ENCODE measurements at places on chromosomes 6 and 20.
A peak's percentile ranks its signal among the peaks of the same experiment; 100 is the strongest.

GRCh38 chr20:15162079-15162647 lies 824.8 kb upstream of the FLRT3 start:
- DNase-seq, result no peak

- peak; percentile 81 for DNase-seq
Observed at GRCh38 chr20:47576516-47577033, 74.9 kb downstream of the NCOA3 start.

- no peak for DNase-seq
Observed at GRCh38 chr6:133227344-133227743, 13.8 kb upstream of the EYA4 start.

- DNase-seq, result no peak
Observed at GRCh38 chr6:52297433-52297832, 12.9 kb upstream of the MCM3 start.

- DNase-seq, result no peak
Observed at GRCh38 chr20:11966186-11966585, 48.5 kb downstream of the BTBD3 start.

DNA sequence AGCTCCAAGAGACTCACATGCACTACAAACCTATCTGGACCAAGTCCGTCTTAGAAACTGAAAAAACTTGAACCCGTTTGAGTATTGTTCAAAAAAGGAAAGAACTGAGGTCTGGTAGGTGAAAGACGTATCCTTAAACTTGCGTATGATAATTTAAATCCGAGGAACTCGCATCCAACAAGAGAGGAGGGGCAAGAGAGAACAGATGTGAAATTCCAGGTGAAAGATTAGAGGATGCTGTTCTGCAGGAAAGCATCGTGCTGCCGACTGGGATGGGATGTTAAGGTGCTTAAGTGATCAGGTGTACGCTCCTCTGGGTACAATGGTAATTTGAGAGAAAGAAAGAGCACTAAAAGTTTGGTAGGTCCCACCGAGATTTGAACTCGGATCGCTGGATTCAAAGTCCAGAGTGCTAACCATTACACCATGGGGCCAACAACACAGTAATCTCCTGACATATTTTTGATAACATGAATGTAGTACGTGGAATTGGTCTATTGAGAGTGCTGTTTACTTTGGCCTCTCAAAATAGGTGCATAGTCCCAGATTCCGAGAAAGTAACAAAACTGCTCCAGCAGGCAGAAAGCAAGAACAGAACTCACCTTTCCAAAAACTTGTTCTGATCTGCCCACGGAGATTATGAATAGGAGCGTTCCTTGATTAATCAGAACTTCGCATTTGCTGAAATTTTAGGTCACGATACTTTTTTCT lies 53.5 kb upstream of the BTN3A2 start:
- DNase-seq, result peak; percentile 81

GRCh38 chr20:12891643-12892042 lies 117.1 kb upstream of the SPTLC3 start:
- DNase-seq, result no peak

- DNase-seq, result no peak
Observed at GRCh38 chr6:90068703-90069523, 174.6 kb downstream of the GJA10 start.

DNA sequence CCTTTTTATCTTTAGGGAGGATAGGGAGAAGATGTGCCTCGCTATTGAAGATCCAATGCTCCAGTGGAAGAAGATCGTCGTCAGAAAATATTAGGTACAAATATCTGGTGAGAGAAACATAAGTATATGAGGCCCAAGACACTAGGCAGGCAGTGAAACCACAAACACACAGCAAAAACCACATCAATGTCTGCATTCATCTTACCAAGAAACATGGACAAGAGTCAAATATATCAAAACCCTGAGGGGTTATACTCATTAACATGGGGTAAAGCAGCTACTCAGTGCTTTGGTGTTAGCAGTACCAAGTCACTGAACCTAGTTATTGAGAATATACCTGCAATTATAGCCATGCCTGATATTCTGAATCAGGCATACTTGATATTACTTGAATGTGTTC lies 101.4 kb upstream of the FAM184A start:
- no peak for DNase-seq

DNA sequence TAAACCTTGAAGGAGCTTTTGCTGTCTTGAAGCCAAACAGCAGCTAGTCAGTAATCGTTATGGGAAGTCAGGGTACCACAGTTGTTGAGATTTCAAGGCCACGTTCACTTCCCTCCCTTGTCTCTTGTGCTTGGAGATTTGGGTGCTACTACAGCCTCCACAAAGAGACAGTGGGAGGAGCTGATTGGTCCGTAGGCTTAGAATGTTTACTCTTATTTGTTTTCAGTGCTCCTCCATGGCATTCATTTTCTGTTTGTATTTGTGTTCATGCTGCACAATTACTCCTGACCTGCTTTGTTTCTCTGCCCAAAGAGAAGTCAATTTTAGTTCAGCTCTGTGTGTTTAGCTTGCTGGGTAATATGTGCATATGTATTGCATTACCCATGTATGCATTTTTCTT lies 147.7 kb downstream of the PRL start:
- no peak for DNase-seq

DNA sequence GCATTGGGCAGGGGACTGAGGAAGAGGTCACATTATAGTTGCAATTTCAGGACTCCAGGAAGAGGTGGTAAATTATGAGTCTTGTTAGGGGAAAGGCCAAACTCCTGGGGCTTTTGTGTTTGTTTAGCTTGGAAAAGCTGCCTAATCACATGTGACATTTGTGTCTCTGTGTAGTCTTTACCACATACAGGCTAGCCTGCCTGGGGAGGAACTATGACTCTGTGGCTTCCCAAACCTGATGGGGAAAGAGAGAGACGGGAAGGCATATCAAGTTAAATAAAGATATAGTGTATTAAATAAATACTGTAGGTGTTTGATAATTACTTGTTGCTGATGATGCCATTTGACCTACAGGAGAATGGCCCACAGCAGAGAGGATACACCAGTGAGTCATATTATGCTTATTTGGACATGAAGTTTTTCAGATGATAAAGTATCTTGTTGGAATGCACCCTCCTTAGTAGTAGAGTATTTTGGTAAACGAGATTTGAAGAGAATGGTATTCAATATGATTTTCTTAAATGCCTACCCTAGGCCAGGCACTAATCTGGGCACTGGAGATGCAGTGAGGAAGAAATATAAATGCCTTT lies 4.0 kb downstream of the BLTP3A start:
- no peak for DNase-seq
